ENCODE measurements at places on chromosomes 5 and 9. TPM values are rescaled to one million over a fixed set of nuclear protein-coding genes. Genes with fewer than 3 reads are reported as not detected.

Gene FAM153A
- total RNA-seq = 1.5 TPM

Gene CHSY3
- total RNA-seq = 28.3 TPM

Gene FREM1
- total RNA-seq = 24.8 TPM

Gene DNAJC21
- 24.1 TPM for total RNA-seq

GRCh38 chr9:99155736-99156135, 50.8 kb downstream of the TGFBR1 start:
- no peak for DNase-seq

DNA sequence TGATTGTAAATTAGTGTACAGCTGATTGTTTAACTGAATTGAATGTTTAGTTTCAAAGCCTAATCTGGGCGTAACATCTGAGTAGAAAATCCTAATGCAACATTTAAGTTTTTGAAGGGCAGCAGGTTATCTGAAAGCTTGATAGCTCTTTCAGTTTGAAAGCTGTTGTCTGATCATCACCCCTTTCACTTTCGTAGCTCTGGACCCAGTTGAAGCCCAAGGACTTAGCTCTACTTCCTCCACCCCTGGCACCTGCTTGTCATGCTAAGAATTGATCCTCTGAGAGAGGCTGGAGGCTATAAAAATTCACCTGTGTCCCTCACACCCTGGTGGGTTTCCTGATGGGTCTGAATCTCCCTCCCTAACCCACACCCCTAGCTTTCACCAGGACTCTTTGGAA, 86.0 kb downstream of the ZFAND5 start:
- no peak for DNase-seq

GRCh38 chr5:34534523-34535103, 121.5 kb upstream of the RAI14 start:
- DNase-seq = no peak

Gene ANXA2R
- total RNA-seq = 3.2 TPM

Gene TLX3
- total RNA-seq = not detected

DNA sequence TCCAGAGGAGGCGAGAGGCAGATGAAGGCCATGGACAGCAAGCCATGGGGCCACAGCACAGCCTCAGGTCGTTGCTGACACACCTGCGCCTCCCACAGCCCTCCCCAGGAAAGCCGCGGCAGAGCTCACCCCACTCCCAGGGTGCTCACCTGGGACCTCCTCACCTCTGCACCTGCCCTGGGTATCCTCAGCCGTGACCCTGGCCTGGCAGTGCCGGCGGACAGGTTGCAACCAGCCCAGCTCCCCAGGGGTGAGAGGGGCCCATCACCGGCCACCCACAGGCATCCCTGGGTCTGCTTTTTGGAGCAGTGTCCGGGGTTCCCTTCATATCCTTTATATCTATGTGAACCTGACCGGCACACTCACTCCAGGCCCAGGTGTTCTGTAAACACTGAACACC, 30.4 kb upstream of the FCN1 start:
- no peak for DNase-seq

DNA sequence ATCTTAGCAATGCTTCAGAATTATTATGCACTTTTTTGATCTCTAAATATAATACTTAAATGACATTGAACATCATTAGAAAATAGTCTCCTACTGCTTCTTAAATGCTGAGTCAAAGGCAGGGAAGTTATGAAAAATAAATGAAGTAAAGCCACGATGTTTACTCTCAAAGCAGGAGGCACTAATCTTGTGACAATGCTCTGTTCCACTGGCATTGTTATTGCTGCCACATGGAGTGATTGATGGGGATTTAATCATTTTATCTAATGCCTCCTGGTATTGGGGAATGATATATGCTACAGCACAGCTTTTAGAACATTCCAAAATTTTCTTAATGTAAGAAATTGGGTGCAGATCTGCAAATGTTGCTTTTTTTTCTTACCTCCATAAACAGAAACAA, 1655.4 kb upstream of the NUDT12 start:
- DNase-seq = no peak

DNA sequence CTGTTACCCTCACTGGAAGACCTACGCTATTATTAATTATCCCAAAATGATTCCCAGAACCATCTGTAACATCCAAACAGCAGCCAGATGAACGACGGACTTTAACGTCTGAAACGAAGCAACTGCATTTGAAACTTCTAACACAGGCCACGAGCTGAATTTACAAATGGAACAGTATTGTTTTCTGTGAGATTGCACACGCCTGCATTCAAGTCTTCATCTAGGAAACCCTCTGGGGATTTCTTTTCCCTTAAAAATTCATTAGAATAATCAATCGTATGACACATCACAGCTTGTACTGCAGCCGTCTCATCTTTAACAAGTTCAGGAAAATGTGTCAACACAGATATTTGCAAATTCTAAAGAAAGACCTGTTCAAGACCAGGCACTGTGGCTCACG, 80.2 kb downstream of the MYO10 start:
- DNase-seq = no peak

GRCh38 chr5:180297587-180298282, 5.9 kb upstream of the MAPK9 start:
- DNase-seq = no peak

Gene ORM2
- not detected for total RNA-seq

GRCh38 chr9:70587201-70587600, 172.7 kb upstream of the KLF9 start:
- no peak for DNase-seq

DNA sequence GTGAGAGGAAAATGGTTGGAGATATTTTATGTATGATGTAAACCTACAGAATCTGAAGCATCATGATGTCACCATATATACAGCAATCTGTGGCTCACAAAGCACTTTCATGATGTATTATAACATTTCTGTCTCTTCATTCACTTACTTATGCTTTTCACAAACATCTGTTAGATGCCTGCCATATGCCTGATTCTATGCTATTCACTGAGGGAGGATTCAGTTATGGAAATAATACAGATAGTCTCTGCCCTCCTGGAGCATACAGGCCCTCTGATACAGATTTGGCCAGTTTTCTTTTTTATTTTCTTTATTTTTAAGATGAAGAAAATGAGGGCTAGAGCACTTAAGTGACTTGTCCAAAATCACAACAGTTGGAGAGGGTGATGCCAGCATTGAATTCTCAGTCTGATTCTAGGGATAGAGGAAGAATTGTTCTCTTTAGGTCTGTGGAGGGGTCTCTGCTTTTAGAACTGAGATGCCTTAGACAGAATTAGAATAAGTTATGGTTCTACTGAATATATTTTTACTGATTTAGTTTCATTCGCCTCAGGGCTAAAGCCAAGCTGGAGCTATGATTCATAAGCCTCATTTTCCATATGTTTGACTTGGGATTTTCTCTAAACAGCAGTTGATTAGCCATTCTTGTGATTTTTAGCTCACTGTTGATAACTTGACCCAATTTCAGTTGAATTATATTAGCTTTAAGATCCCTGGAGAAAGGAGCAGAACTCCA, 636.4 kb downstream of the PRELID2 start:
- DNase-seq = no peak
